ENCODE measurements at places on chromosomes 5 and 9.
A peak's percentile ranks its signal among the peaks of the same experiment; 100 is the strongest.

DNA sequence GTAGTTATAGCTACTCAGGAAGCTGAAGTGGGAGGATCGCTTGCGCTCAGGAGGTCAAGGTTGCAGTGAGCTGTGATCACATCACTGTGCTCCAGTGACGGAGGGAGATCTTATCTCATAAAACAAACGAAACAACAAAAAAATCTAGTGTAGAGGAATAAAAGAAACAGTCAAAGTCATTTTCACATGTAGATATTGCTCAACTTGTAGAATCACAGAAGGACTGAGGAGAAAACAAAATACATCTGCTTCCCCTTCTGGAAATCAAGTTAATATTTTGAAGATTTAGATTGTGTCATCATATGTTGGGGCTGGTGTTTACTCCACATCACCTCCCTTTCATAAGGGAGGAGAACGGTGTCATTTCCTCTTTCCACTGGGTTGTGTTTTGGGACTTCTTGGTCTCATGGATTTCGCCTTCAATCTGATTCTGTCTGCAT, 8.2 kb upstream of the SLC46A2 start:
- DNase-seq = no peak

DNA sequence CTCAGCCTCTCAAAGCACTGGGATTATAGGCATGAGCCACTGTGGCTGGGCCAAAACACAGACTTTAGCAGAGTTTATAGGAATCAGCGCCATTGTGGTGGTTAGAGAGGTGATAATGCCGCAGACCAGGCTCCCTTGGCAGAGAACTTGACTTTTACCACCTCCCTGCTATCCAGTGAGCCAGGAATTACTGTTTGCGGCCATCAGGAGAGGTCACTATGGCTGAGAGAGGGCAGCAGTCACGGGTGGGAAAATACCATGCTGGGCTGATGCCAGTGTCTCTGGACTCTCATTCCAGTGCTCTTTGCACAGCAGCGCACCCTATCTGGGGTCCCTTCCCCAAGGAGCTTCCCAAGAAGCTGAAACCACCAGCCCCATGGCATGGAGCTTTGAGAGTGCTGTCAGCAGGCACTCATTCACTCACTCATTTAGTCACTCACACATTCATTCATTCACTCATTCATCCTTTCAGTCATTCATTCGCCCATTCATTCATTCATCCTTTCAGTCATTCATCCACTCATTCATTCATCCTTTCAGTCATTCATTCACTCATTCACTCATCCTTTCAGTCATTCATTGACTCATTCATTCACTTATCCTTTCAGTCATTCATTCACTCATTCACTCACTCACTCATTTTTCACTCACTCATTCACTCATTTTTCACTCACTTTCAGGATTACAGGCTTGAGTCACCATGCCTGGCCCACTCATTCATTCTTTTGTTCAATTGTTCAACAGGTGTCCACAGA, 27.3 kb upstream of the RNU6ATAC start:
- no peak for DNase-seq

GRCh38 chr9:82757924-82758323, 305.0 kb downstream of the RASEF start:
- no peak for DNase-seq

- DNase-seq = no peak
Measured at GRCh38 chr5:98314292-98314691, 459.2 kb upstream of the RGMB start.

- no peak for DNase-seq
Measured at GRCh38 chr5:180338001-180338707, 15.0 kb downstream of the GFPT2 start.

- no peak for DNase-seq
Measured at GRCh38 chr9:91564081-91564670, 140.5 kb upstream of the NFIL3 start.

- DNase-seq = no peak
Measured at GRCh38 chr5:1699394-1699793, 100.2 kb downstream of the MRPL36 start.

DNA sequence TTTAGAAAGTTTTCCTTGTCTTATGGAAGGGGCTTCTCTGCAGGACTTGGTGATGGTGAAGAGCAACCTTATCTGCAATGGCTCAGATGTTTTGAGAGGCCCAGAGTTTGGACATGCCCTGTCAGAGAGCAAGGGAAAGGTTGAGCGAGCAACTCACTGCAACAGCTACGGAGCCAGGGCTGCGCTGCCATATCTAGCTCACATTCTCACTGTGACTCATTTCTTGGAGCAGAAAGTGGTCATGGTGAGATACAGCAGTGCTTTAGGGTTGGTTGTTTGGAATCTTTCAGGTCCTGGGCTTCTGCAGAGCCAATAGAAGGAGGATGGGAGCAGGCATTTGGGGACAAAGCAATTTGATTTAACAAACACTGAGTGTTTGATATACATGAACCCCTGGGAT, 12.3 kb downstream of the GLRA1 start:
- no peak for DNase-seq

DNA sequence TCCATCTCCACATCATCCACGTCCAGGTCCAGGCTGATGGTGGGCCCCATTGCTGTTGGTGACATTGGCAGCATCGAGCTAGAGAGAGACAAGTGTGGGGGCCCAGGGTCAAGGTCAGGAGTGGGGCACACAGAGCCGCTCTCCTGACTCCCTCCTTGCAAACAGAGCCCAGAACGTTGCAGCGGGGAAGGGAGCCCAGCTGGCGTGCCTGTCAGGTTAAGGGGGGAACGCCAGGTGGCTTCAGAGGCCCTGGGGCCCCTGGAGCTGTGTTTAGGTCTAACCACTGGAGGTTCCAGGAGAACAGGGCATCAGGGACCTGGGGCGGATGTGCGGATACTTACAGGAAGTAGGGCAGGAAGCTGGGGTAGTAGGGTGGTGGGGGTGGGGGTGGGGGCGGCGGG, 7.5 kb downstream of the RNF44 start:
- DNase-seq = peak; percentile 76

DNA sequence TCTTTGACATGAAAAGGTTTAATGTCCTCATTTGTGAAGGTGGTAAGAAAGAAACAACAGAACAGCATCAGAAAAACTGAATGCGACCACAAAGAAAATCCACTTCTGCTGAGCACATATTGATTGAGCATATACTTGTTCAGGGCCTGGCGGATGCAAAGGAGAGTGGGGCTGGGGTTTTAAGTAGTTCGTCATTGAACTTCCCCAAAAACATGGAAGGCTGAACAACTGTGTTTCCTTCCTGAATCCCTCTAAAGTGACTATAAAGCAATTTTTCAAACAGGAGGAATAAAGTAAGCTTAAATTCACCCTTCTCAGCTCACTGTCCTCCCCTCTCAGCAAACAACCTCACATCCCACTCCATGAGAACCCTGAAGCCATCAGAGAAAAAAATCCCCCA, 262.9 kb downstream of the AGTPBP1 start:
- no peak for DNase-seq

DNA sequence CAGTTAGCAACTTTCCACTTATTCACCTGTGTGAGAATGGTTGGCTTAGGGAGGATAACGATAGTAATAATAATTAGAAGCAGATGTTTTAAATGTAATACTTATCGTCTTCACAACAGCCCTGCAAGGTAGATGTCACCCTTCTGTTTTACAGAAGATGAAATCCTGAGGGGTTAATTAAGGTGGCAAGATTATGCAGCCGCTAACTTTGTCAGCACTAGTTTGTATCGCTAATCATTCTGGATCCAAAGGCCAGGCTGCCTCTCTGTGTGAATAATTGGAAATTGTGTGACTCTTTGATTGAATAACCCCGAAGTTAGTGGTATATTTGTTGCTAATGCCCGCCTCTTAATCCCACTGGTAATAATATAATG, 635 bp downstream of the IFT74 start:
- no peak for DNase-seq

- no peak for DNase-seq
Measured at GRCh38 chr9:100554935-100555401, 22.9 kb upstream of the CAVIN4 start.

DNA sequence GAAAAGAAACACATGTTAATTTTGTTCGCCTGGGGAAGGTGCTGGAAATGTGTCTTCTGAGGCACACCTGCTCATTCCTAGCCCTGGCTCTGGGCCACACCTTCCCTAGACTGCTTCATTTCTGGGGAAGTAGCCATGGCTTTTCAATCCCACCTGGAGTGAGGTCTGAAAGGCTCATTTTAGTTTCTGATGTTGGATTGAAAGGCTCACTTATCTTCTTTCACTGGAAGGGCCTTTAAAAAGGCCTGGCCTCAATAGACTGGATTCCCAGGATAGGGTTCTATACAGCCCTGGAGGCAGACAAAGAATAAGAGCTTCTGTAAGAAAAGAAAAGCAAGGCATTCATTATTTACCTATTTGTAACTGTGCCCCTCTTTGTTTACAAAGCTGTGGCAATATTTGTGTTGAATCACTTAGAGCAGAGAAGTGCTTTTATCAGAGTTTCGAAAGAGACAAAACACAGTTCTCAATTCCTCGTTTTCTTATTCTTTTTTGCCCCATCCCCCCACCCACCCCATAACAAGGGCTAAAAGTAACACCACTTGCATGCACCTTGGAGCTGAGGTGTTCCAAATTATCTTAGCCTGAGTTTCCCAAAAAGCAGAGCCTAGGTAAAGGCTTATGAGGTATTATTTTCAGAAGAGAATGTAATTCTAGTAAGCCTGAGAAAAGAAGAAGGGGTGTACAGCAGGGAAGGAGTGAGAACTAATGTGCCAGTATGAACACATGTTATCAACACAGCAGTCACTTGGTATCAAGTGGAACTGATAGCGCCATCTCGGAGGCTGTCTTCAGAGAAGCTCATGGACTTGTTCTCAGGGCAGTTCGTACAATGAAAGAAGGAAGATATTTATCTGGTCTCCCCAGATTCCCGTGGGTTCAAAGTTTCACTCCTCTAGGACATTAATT, 413.1 kb downstream of the KCTD16 start:
- no peak for DNase-seq

GRCh38 chr5:103346162-103346748, 87.7 kb downstream of the MACIR start:
- DNase-seq = no peak

GRCh38 chr9:98075332-98075805, 18.8 kb downstream of the NANS start:
- DNase-seq = no peak

GRCh38 chr5:38766151-38766550, 79.7 kb upstream of the OSMR start:
- no peak for DNase-seq

- peak; percentile 21 for DNase-seq
Measured at GRCh38 chr9:130129432-130130061, 42.7 kb upstream of the NCS1 start.

- no peak for DNase-seq
Measured at GRCh38 chr5:146426853-146427618, 20.1 kb upstream of the TCERG1 start.

GRCh38 chr5:169416583-169417196, 115.8 kb upstream of the SLIT3 start:
- no peak for DNase-seq

DNA sequence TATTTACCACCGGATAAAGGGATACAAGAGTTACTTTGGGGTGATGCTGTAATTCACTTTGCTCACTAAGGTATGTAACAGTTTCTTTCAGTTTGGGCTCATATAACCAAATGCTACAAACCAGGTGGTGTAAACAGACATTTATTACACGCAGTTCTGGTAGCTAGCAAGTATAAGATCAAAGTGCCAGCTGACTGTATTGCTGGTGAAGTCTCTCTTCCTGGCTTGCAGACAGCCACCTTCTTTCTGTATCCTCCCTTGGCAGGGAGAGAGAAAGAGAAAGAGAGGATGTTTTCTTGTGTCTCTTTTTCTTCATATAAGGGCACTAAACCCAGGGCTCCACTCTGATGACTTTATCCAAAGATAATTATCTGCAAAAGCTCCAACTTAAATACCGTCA, 552.5 kb upstream of the FTMT start:
- no peak for DNase-seq

GRCh38 chr9:33332011-33332410, 41.7 kb downstream of the NFX1 start:
- no peak for DNase-seq

DNA sequence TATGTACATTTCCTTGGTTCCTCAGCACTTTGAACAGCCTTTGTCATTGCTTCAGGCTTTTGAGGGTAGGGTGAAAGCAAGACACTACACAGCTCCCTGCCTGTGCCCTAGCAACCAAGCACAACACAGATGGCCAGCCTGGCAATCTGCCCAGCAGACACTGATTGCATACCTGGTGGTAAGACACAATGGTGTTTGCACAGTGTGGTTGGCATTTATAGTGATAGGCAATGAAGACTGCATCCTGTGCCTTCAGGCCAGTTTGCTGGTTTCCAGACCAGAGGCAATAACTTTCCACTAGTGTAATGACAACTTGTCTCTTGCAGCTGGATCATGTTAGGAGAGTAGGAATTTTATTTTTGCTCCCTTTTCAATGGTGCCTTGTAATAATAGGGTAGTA, 144.5 kb upstream of the TNC start:
- DNase-seq = no peak

DNA sequence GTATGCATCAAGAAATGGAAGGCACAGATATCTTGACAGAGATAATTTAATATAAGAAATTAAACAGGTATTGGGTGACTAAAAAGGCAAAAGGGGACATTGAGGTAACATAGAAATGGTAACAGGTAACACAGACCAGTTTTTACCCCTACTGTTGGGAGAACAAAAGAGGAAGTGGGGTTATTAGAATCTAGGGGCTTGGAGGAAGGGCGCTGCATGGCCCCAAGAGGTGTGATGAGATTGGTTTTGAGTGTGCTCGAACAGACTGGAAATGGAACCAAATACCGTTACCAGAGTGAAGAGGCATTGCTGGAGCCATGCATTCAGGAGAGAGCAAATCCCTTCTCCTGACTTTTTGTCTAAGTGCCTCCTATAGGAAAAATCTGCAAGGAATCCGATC, 193.9 kb downstream of the ALDH1A1 start:
- no peak for DNase-seq

DNA sequence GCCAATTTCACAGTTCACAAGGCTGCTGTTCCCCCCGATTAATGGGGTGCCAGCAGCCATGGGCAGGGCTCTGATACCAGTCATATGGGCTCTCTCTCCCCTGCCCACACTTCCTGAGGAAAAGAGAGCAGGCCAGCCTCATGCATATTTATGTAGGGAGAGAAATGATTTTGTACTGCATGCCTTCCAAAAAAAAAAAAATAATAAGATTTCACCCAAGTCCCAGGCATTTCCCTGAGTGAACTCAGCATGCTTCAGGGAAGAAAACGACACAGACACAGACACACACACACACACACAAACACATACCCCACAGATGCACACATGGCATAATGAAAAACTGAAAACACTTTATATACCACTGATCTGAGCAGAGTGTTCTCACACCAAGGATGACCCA, 232.8 kb downstream of the ASTN2 start:
- no peak for DNase-seq

- no peak for DNase-seq
Measured at GRCh38 chr9:551986-552929, 289.2 kb upstream of the DMRT1 start.

All from naive thymus-derived CD4-positive, alpha-beta T cell (primary cell).